ENCODE measurements at places on chromosomes 4 and X.

DNA sequence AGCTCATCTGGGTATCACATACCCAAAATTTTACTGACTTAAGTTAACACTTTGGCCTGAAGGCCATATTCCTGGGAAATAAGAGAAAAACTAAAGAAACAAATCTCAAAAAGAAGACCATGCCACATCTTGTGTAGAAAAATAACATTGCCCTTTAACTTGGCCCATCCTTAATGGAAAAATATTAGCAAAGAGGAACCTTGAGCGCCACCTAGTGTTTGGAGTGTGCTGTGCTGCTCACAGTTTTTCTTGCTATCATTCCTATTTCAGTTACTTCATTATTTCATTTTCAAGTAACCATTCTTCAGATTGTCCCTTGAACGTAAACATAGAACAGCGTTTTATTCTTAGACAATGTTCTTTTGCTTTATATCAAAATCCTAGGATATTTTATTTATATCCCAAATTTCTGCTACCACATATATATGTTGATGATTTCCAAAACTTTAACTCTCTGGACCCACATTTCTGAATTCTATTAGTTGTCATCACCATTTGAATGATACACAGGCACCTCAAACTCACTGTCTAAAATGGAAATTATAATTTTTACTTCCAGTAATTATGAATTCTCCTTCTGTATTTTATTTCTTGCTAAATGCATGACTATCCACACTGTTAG is 999.0 kb upstream of the ADGRL3 start:
- DNase-seq = peak; percentile 70

GRCh38 chrX:24858004-24858746 is 157.6 kb downstream of the ARX start:
- no peak for DNase-seq

DNA sequence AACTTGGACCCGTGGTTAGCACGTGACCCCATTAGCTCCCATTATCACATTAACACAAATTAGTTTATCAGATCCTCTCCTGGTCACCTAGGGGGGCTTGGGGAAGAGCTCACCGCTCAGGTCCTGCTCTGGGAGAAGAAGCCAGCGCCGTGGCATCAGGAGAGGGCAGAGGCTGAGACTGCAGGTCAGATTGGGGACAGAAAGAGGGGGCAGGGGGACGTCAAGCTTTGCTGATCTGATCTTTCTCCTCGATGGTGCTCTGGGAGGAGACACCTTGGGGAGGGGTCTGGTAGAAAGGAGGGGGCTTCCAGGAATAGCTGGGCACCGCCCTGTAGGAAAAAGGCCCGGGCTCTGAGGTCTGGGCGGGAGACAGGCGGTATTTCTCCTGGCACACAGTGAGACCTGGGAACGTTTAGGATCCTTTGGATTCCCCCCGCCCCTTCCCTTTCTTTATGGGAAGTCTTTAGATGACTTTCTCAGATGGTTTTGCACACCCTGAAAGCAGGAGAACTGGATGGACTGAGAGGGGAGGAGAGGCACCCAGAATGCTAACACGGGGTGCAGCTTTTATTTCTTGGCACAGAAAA is 9.1 kb upstream of the ELF4 start:
- no peak for DNase-seq

GRCh38 chr4:106318511-106318910 is 2.2 kb downstream of the AIMP1 start:
- no peak for DNase-seq

DNA sequence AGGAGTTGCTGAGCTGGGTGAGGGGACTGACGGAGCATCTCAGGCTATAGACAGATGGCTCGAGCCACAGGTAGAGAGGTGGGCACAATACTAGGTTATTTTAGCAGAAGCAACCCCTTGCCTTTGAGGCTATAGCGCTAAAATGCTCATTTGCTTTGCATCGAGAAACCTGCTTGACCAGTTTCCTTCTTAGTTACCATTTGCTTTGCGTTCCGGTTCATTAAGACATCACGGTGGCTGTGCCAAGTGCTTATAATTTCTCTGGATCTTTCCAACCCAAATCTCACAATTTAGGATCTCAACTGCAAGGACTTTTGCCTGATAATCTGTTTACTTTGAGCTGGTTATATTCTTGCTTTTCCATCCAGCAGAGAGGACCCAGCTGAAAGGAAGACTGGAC is 40.8 kb downstream of the DLG3 start:
- DNase-seq = no peak

- no peak for DNase-seq
Observed at GRCh38 chr4:26959654-26960047, 99.0 kb downstream of the STIM2 start.

All from A172 (cell line).